ENCODE measurements at places on chromosomes 7 and 10. TPM values are rescaled to one million over a fixed set of nuclear protein-coding genes. Genes with fewer than 3 reads are reported as not detected.

The CYP26A1 gene
- polyA plus RNA-seq, result not detected

The CRYGN gene
- polyA plus RNA-seq, result 0.41 TPM

The CYP2C19 gene
- not detected for polyA plus RNA-seq

The GNGT1 gene
- not detected for polyA plus RNA-seq

The CALML5 gene
- polyA plus RNA-seq, result not detected

The GNAT3 gene
- polyA plus RNA-seq, result not detected

The HYAL4 gene
- polyA plus RNA-seq, result not detected

The CABCOCO1 gene
- polyA plus RNA-seq, result not detected

The ATOH7 gene
- not detected for polyA plus RNA-seq

The MYOF gene
- polyA plus RNA-seq, result not detected

The ZNF804B gene
- polyA plus RNA-seq, result not detected

The OR9A2 gene
- not detected for polyA plus RNA-seq
